ENCODE measurements at places on chromosomes 6 and 20.

DNA sequence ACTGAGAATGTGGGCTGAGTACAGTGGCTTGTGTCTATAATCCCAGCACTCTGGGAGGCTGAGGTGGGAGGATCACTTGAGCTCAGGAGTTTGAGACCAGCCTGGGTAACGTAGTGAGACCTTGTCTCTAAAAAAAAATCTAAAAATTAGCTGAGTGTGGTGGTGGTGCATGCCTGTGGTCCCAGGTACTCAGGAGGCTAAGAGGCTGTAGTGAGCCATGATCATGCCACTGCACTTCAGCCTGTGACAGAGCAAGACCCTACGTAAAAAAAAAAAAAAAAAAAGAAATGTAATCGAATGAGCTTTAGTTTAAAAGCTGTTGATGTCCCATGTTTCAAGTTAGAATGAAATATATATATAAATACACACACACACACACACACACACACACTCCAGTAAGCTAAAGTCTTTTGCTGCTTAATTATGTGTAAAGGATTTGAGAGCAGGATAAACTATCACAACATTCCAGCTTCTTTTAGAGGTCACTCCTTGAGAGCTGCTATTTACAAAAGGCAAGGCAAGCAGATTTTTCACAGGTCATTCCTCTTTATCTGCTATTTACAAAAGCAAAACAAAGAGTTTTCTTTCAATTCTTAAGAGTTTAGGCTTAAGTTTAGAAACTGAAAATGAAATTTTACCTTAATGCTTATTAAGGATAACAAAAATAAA lies 4.7 kb upstream of the MICAL1 start:
- no peak for DNase-seq

DNA sequence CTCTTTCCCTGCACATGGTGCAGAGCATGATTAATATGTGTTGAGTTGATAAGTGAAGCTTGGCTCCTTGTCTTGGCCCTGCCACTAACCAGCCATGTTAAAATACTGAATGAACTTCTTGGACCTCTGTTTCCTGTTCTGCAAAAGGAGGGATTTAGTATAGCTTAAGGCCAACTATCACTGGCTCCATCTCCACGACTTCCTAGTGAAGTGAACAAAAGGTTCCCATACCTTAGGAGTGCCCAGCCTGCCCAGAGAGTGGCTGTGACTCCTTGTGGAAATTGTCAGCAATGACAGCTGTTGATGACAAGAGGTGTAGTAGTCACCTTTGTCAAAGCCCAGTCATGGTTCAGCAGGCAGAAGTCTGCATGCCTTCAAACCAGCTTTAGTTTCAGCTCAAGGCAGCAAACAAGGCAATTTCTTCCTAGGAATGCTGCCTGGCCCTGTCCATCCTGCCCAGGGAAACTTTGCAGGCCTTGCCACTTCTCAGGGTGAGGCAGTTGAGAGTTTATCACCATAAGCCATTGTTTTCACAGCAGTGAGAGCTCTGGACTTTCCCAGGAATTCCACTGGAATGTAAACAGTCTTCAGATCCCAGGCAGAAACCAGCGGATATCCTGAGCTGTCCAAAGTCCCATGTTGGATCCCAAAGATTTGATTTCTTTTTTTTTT lies 169.7 kb upstream of the TNFAIP3 start:
- DNase-seq = no peak

- DNase-seq = no peak
These were observed 98.4 kb downstream of the SNX5 start for GRCh38 chr20:17870086-17870740.

GRCh38 chr6:168536665-168537539 lies 95.9 kb downstream of the SMOC2 start:
- no peak for DNase-seq

GRCh38 chr6:14975471-14975817 lies 270.4 kb upstream of the JARID2 start:
- DNase-seq = no peak

GRCh38 chr6:125784365-125784764 lies 6.4 kb upstream of the NCOA7 start:
- DNase-seq = no peak

DNA sequence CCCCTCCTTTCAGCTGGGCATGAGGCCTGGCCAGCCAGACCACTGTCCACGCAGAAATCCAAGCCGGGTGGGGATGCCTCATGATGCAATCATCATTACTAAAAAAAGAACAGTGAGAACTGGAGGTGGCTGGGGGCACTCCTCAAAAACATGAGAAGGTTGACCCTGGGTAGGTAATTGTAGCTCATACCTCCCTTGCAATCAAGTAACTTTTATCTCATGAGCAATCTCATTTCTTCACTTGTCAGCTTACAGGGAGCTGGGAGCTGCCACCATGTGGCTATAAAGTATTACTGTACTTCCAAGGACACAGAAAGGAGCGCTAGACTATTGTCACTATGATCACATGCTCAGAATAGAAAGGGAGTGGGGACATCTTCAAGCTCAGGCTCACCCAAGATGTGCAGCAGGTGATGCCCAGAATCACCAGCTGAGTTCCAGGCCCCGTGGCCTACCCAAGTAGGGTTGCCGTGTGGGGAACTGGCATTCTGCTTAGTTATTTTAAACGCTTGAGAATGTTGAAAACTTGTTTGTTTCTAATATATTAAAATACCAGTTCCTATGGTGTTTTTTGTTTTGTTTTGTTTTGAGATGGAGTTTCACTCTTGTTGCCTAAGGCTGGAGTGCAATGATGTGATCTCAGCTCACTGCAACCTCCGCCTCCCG lies 3.0 kb upstream of the CDH26 start:
- DNase-seq = no peak

- DNase-seq = no peak
These were observed 168.9 kb upstream of the CENPW start for GRCh38 chr6:126170978-126171382.

- DNase-seq = no peak
These were observed 166.3 kb downstream of the PHACTR1 start for GRCh38 chr6:12882761-12883290.

- no peak for DNase-seq
These were observed 70.8 kb downstream of the CD164 start for GRCh38 chr6:109311471-109311870.

GRCh38 chr6:158697811-158698210 lies 48.0 kb downstream of the SYTL3 start:
- no peak for DNase-seq

- DNase-seq = no peak
These were observed 1463.0 kb downstream of the HACE1 start for GRCh38 chr6:103396768-103397167.

DNA sequence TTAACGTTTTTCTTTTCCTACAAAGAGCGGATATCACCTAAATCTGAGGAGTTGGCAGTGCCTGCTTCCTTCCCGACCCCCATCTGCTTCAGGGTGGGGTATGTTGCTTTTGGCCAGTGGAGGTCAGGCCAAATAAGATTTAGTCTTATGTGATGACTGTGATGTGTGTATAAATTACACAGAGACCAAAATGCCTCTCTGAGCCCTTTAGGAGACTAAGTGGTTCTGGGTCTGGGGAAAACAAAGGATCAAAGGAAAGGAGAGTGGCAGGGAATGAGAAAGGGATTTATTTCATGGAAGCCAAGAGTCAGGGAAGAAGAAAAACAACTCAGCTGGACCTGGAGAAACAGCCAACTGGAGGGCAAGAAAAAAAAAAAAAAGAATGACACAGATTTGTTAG lies 39.1 kb upstream of the TBC1D7 start:
- no peak for DNase-seq

GRCh38 chr20:41198443-41198842 lies 61.1 kb downstream of the PLCG1 start:
- no peak for DNase-seq

DNA sequence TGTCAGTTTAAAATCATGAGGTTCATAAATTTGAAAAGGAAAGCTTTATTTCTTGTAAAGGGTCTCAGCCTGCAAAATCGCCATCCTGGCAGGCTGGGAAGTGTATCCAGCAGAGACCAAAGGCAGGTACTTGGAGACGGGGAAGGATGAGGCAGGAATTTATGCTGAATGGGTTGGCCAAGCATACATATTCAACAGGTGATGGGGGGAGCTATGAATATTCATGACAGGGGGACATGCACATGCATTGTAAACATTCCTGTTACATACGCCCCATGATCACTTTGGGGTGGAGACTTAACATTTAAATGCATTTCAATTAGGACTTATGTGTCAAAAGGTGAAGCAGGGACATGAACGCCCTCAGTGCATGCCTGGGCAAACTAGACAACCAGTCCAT lies 9.8 kb upstream of the SLC22A1 start:
- DNase-seq = no peak

DNA sequence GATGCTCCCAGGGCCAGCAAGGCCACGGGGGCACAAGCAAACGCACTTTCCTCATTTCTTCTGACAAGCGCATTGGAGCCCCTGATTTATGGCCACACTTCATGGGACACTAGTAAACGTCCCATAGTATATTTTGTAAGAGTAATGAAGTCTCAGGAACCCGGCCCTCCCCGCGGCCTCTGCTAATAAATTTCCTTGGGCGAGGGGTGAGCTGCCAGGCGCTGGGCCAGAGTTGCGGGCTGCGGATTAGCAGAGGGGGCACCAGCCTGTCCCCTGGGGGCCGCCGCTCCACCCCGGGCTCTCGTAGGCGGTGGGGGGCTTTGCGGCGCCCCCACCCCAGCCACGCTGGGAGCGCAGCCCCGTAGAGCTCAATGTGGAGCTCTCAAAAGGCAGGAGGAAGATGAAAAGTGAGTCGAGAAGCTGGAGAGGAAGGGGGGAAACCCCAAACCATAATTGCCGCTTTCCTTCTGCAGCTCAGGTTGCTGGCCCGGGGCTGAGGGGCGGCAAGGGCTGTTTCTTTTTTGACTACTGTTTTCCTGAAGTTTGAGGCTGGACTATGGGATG lies 173.6 kb downstream of the CDC5L start:
- no peak for DNase-seq

DNA sequence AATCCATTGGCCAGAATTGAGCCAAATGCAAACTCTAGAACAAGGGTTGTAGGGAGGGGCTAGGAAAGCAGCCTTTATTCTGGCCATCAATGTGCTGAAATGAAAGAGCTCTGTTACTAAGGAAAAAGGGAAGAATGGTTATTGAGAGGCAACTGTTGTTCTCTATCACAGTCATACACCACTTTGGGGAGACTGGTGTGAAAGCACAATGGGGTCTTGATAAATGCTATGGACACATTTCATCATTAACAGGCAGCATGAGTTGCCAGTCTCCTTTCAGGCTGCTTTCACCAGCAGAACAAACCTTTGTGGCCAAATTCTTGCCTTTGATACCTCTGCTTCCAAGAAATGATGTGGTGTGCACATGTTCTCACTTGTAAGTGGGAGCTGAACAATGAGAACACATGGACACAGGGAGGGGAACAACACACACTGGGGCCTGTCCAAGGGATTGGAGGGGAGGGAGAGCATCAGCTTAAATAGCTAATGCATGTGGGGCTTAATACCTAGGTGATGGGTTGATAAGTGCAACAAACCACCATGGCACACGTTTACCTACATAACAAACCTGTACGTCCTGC lies 86.2 kb downstream of the CDS2 start:
- DNase-seq = no peak

GRCh38 chr6:69422475-69422874 lies 374.3 kb downstream of the LMBRD1 start:
- no peak for DNase-seq

- no peak for DNase-seq
These were observed 56.6 kb upstream of the RIN2 start for GRCh38 chr20:19701429-19701828.

DNA sequence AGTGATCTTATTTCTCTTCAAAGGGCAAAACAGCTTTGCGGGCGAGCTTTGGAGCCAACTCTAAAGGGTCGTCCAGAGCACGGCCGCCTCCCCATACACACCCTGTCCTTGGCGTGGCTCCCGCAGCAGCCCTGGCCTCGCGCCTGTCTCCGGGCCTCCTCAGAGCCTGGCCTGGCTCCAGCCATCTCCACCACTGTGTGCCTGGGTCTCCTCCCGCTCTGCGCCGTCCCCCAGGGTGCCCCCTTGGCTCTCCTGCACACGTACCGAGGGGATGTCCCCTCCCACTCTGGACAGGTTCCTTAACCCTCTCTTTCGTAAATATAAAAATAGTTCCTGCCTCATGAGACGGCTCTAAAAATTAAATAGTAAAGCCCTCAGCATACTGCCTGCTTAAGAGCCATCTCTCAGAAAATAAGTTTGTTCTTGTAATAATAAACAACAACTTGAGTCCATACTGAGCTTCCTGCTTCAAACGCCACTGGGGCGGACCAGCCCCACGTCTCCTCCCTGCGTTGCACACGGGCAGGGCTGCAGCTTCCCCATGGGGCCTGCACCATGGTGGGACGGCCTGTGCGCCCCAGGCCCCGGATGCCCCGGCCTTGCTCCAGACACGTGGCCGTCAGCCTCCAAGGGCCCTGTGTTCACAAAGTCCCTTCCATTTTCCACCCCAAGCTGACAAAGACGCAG lies 226.2 kb downstream of the TTLL2 start:
- DNase-seq = no peak

DNA sequence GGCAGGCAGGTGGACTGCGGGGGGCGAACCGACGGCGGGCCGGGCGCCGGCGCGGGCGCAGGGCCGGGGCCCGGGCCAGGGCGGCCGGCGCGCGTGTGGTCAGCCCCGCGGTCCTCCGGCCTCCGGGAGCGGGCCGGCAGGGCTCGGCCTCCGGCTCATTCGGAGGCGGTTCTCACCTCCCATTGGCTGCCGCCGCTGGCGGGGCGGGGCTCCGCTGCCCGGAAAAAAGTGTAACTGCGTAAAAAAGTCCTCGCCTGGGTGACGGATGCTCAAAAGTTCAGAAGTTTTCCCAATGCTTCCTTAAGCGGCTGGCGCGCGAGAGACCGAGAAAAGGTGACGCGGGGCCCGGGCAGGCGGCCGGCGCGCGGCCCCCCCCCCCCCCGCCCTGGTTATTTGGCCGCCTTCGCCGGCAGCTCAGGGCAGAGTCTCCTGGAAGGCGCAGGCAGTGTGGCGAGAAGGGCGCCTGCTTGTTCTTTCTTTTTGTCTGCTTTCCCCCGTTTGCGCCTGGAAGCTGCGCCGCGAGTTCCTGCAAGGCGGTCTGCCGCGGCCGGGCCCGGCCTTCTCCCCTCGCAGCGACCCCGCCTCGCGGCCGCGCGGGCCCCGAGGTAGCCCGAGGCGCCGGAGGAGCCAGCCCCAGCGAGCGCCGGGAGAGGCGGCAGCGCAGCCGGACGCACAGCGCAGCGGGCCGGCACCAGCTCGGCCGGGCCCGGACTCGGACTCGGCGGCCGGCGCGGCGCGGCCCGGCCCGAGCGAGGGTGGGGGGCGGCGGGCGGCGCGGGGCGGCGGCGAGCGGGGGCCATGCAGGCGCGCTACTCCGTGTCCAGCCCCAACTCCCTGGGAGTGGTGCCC lies at the start of gene FOXC1:
TSS of gene FOXC1 (plus strand) at position 268 of the 849 bp plus-strand sequence. CDS start at position 799, 531 bp downstream.
- no peak for DNase-seq

DNA sequence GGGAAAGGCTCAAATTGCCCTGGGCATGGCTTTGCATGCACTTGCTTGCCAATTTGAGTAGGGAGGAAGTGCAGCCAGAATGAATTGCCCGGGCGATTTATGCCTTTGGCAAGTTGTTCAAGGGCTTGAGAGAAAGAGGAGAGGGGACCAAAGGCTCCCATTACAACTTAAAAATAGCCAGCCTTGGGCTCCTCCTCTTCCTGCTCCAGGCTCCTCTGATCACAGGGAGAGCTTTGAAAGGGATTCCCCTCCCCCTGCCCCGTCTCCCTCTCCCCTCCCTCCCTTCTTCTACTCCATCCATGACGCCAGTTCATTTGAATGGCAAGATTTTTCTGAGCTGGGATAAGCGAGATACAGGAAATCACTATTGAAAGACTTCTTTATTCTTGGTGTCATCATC lies 304.9 kb upstream of the JAG1 start:
- DNase-seq = no peak

- no peak for DNase-seq
These were observed 119.7 kb downstream of the ALDH8A1 start for GRCh38 chr6:134830194-134830593.

Measured in stimulated activated CD8-positive, alpha-beta memory T cell treated with anti-CD3 and anti-CD28 coated beads, Interleukin-4, amount 100 ng/mL, for 24 hours (primary cell).